ENCODE measurements at places on chromosomes 12 and 14.
A peak's percentile ranks its signal among the peaks of the same experiment; 100 is the strongest.

- no peak for DNase-seq
These were observed 64.6 kb downstream of the ANO4 start for GRCh38 chr12:100859063-100859627.

DNA sequence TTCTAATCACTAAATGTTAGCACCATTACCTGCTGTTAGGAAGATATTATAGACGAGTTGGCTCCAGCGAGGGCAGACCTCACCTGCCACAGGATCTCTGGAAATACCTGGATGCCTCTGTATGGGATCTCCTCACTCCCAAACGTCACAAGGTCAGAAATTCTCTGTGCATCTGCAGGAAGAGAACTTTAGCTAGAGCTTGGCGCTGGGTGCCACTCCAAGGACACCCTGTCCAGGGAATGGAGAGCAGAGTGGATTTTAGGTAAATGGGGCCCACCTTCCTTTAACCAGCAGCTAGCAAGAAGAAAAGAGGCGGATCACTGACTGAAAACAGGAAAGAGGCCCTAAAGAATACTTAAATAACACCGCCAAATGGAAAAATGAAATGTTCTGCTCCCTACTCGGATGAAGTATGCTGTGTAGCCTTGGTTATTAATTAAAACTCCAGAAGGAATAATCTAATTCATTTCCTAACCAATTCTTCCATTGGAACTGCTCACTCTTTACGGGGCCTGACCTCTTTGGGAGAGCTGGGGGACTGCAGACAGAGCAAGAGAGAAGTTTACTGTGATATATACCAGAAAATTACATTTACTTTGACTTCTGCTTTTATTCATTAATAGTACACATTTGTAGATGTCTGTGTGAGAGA is 4.2 kb upstream of the FOXG1 start:
- DNase-seq, result no peak

DNA sequence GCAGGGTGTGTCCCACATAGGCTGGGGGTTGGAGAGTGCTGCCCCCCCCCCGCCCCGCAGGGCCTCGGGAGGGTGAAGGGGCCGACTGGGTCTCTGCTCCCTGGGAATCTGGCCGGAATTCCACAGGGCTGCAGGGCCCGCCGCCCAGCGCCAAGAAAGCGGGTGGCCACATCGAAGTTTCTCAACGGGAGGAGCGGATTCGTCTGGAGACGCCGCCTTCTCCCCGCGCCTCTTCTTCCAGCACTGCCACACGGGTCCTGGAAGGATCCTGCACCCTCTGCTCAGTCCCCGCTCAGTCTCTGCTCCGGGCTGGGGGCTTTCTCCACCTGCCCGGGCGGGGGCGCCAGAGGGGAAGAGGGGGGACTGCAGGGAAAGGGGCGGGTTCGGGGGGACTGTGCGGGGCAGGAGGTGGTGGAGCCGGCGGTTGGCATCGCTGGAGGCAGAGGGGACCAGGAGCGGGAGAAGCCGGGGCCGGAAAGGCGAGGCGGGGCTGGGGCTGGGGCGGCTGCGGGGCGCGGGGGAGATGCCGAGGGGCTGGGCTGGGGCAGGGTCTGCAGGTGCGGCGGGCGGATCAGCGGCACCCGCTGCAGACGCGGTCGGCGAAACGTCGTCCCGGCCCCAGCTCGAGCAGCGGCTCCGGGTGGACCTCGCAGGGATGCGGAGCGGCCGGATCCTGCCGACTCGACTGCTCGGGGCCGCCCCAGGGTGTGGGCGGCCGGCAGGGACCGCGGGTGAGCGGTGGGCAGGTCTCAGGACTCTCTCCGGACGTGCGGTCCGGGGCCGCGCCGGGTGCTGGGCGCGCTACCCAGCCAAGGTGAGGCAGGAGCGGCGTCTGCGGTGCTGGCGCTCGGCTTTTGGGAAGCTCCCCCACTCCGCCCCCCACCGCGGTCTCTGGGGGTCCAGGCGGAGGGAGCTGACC is 811.4 kb upstream of the TMEM132C start:
- DNase-seq, result no peak

GRCh38 chr14:99437706-99438105 is 43.0 kb downstream of the SETD3 start:
- DNase-seq, result no peak

GRCh38 chr14:36967892-36968555 is 204.4 kb downstream of the SLC25A21 start:
- DNase-seq, result no peak

DNA sequence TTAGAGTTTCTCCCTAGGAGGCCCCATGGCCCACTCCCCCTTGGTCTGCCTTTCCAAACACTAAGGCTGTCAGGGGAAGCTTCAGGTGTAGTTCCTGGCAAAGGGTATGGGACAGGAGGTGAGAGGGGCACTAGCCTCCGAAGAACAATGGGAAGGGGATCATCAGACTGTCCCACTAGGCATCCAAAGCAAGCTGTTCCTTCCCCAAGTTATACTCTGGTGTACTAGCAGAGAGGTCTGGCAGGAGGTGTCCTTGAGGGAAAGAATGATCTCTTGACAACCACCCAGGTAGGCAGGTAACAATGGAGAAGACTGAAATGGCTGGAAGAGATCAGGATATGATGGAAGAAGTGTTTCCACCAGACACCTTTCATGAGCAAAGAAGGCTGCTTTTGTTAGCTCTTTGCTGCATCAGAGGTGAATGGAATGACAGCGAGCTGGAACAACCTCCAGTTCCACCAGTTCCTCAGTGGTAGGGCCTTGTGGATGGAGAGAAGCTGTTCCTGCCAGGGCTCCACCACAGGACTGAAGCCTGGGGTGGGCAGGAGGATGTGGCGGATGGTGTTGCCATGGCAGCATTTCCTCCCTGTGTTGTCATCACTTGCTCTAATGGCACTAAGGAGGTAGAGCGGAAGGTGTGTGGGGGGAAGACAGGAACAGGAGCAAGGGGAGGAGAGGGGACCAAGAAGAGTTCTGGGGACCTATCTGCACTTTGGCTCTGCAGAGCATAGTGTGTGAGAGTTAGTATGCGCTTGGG is 2.3 kb upstream of the AGAP2 start:
- no peak for DNase-seq

DNA sequence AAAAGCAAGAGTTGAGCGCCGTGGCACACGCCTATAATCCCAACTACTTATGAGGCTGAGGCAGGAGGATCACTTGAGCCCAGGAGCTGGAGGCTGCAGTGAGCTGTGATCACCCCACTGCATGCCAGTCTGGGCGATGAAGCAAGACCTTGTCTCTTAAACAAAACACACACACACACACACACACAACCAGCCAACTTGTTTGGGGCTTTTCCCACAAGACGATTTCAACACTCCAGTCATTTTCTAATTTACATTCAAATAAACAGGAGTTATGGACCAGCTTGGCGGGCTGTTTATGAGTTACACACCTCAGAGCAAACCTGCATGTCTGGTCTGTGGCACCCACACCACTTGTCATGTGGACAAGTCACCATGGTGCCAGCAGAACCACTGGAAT is 6.7 kb downstream of the GLTP start:
- DNase-seq, result no peak

DNA sequence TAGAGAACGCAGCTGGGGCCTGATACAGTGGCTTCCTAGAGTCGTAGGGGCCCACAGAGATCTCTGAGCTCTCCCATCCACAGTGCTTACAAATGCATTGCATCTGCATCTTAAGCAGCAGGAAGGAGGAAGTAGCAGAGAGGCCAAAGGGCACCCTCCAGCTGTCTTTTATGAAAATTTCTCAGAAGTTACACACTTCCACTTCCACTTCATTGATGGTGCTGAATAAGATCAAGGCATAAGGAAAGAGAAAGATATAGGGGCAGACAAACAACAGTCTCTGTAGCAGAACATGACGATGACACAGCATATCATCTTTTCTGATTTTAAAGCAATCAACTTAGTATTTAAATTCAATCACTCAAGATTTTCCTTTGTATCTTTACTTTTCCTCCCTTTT is 51.6 kb upstream of the ABCC9 start:
- peak; percentile 71 for DNase-seq

- no peak for DNase-seq
These were observed 5.9 kb downstream of the FOXA1 start for GRCh38 chr14:37588956-37589714.

DNA sequence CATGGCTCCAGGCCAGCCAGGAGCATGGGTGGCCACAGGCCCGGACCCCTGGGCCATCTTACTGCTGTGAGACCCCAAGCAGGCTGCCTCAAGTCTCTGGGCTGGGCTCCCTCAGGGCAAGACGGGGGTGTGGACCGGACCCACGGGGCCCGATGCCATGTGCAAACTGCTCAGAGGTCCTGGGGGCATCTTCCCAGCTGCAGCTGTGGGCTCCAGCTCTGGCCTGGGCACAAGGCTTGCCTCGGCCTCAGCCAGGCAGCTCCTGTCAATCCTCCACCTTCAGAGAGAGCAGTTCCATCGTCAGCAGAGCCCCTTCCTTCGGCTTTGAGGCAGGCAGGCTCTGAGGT is 12.4 kb upstream of the GPR132 start:
- no peak for DNase-seq

GRCh38 chr12:1836854-1837421 is 16.6 kb downstream of the LRTM2 start:
- no peak for DNase-seq

DNA sequence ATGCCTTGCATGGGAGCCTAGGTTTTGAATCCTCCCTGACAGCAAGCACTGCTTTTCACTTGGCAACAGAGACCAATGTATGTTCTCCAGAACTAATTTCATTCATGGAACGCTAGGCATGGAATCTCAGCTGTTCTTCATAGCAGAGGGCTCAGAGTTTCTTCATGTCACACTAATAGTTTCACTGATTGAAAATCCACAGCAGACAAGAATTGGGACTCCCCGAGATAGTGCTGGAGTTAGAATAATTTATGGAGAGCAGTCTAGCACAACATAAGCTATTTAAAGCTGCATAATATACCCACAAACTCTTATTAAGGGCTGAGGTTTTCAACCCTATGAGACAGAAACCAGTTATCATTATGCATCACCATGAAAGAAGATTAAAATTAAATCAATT is 342.5 kb downstream of the TMEM132D start:
- no peak for DNase-seq

GRCh38 chr12:70709022-70709421 is 71.8 kb upstream of the PTPRB start:
- DNase-seq, result no peak

DNA sequence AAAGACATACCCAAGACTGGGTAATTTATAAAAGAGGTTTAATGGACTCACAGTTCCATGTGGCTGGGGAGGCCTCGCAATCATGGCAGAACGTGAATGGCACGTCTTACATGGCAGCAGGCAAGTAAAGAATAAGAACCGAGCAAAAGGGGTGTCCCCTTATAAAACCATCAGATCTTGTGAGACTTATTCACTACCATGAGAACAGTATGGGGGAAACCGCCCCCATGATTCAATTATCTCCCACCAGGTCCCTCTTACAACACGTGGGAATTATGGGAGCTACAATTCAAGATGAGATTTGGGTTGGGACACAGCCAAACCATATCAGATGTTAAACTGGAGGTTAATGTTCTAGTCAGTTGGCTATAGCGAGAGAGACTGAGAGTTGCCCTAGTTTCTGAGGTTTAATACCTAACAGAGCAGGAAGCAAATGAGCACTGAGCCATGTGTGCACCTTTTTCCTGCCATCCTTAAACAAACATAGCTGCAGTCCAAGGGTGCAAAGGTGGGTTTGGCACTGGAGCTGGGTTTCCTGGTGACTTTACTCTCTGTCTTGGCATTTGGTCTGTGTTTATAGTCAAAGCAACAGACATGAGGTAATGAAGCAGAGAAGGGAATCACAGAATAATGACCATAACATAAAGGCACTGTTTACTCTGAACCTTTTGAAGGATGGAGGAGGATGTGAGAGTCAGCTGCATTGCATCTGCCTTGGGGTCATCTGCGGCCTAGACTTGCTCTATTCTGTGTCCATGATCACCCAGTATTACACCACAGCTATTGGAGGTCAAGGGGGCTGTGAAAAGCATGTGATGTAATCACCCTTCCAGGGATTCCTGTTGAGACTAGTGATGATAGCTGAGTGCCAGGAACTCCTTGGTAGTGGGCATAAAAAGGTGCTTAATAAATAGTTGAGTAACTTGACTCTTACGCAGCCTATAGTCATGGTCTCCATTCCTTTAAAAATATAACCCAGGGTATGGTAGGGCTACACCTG is 83.6 kb upstream of the USP44 start:
- no peak for DNase-seq

DNA sequence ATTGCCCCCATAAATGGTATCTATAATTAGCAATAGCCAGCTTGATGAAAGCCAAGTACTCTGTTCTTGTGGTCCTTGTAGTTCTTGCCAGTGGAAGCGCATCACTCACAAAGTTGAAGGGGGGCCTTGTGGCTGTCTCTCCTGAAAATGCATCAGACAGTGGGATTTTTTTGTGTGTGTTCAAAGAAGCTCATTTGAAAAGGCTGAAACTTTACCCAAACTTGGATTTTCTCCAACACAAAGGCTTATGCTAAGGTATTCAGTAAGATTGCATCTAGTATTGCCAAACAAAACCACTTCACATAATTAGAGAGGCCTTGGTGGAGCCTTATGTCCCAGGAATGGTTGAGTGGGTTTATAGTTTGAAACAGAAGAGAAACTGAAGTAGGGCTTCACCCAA is 216.7 kb upstream of the TMTC1 start:
- no peak for DNase-seq

DNA sequence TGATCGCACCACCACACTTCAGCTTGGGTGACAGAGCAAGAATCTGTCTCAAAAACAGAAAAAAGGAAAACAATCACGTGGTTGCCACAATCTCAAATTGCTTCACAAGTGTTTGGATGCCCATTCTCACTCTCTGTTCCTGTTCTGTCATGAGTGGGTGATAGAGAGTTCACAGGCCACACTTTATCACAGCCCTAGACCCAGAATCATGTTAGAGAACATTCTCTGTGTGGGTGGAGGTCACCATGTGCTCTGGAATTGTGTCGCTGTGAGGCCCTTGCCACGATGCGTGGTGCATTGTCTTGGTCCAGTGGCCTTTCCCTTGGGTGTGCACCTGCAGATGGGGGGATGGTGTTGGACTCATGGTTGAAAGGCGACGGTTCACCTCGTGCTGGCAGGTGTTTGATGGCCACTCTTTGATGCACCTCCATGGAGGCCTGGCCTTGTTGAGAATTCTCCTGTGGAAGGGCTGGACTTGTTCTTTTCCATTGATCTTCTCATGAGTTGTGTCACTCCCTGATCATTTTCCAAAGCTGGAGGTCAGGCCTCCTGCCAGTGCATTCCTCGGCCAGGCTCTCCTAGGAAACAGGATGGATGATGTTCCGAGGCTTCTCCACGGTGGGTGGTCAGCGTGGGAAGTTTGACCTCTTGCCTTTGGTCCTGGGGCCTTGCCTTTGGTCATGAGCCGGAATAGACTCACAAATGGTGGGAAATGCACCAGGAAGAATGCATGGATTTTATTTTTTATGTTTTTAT is 91.9 kb downstream of the SLC24A4 start:
- DNase-seq, result peak; percentile 95

DNA sequence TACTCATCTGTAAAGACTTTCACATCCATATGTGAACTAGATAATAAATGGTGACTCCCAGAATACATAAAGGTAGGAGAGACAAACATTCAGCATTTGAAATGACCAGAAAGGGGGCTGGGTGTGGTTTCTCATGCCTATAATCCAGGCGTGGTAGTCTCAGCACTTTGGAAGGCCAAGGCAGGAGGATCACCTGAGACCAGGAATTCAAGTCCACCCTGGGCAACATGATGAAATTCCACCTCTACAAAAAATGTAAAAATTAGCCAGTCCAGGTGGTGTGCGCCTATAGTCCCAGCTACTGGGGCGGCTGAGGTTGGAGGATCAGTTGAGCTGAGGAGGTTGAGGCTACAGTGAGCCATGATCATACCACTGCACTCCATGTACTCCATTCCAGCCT is 4.1 kb upstream of the CS start:
- DNase-seq, result no peak

Data from inflammatory macrophage (primary cell).